ENCODE measurements at places on chromosomes 12 and 14. TPM values are rescaled to one million over a fixed set of nuclear protein-coding genes. Genes with fewer than 3 reads are reported as not detected.

- DNase-seq, result no peak
These were observed 259.6 kb upstream of the NAV3 start for GRCh38 chr12:77571127-77571526.

- no peak for DNase-seq
These were observed 424.4 kb downstream of the DAD1 start for GRCh38 chr14:22164616-22165015.

DNA sequence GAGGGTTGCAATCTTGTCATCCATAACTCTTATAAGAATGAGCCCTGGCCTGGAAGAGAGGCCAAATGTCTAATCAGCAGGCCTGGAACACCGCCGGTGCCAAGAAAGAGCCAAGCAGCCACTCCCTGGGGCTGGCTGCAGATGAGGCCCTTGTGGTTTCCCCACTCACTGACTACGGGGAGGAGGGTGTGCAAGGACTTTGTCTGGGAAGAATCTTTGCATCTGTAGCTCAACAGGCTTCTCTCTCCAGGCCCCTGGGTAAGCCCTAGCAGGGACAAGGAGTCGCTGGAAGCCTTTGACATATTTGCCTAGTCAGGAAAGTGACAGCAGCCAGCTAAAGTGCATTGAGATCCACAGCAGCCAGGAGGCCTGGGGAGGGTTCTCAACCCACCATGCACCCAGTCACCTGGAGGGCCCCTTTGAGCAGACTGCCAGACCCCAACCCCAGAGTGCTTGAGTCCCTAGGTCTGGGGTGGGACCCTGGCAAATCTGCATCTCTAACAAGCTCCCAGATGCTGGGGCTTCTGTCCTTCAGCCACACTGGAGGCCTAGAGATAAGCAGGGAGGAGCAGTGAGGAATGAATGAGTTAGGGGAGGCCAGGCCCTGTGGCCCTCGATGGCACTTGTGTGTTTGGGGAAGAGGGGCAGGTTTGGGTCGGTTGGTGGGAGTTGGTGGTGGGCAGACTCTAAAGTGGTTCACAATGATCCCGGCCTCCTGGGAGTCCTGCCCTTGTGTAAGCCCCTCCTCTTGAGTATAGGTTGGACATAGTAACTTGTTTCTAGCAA, 13.9 kb upstream of the LRTM2 start:
- DNase-seq, result no peak

DNA sequence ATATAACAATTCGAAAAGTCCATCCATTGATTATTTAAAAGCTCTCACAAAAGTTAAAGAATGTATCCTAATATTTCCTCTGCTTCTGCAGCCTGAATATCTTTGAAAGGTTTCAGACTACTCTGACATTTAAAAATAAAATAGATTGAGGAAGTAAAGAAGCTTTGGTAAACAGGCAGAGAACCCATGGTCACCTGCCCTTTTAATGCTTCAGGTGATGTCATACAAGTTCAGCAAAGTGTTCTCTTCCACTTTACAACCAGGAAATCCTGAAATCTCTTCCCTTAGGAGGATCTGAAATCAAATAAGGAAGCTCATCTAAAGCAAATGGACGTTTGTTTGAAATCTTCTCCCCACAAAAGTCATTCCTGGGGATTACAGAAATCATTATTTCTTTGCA, 322.4 kb downstream of the PDZRN4 start:
- DNase-seq, result no peak

- peak; percentile 77 for DNase-seq
These were observed 482 bp downstream of the TMEM30B start for GRCh38 chr14:61280526-61281185.

DNA sequence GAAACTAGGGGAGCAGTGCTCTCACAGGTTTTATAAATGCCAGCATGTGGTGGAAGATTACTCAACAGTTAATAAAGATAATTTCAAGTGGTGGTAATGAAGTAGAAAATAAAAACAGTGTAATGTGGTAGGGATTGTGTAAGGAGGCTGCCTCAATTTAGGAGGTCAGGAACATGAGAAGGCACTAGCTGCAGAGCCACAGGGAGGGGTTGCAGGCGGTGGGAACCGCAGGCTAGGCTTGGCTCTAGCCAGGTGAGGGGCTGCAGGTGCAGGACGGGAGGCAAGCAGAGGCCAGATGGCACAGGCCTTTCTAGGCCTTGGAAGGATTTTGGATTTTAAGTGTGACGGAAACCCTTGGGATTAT, 768 bp downstream of the METTL25 start:
- DNase-seq, result no peak

HOTAIR gene
- total RNA-seq, result not detected

ABCC9 gene
- total RNA-seq, result not detected

APOLD1 gene
- 9.2 TPM for total RNA-seq

PELI2 gene
- total RNA-seq, result 5.5 TPM

GRIN2B gene
- not detected for total RNA-seq

KRT4 gene
- not detected for total RNA-seq

MYO1H gene
- not detected for total RNA-seq

Measured in activated CD4-positive, alpha-beta memory T cell treated with anti-CD3 and anti-CD28 coated beads, Interleukin-2, amount 10 ng/mL, durations not matched to agents 7 days and 5 days (primary cell).